Peyer's patch (tissue), 4 donors: ENCODE measurements at places on chromosomes 1 and 21. TPM values are rescaled to one million over a fixed set of nuclear protein-coding genes. Genes with fewer than 3 reads are reported as not detected.

- DNase-seq = no peak
- H3K27me3 ChIP-seq = no peaks in the 10 kb centered on the region
- no peak overlapping the region for H3K27ac ChIP-seq
- H3K4me1 ChIP-seq = no peaks in the 10 kb centered on the region
- no peaks in the 10 kb centered on the region for H3K36me3 ChIP-seq
Measured at GRCh38 chr1:54132495-54132894, 20.3 kb downstream of the CDCP2 start.

Gene PTBP2
- 20.3 TPM for total RNA-seq

DNA sequence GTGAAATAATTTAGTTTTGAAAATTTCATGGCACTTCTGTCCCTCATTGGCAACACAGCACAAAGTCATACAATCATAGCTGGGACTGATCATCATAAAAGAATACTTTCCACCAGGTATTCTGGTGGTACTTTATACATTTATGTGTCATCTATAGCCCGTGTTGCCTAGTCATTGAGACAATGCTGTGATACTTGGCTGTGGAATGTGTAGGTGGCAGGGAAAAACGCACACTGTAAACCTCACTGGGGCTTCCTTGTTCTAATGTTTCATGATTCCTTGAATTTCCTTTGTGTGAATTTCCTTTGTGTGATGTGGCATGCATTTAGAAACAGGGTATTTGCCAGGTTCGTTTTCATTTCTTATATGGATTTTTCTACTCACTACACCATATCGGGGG is 118.3 kb downstream of the FMN2 start:
- no peaks in the 10 kb centered on the region for H3K36me3 ChIP-seq
- H3K4me3 ChIP-seq = no peak overlapping the region
- no peak for DNase-seq
- H3K27me3 ChIP-seq = no peaks in the 10 kb centered on the region
- no peaks in the 10 kb centered on the region for H3K4me1 ChIP-seq
- no peak overlapping the region for H3K27ac ChIP-seq

GRCh38 chr1:151970626-151971025 is 23.0 kb downstream of the S100A10 start:
- H3K27ac ChIP-seq = no peak overlapping the region
- no peaks in the 10 kb centered on the region for H3K36me3 ChIP-seq
- H3K27me3 ChIP-seq = no peaks in the 10 kb centered on the region
- no peak for DNase-seq

DNA sequence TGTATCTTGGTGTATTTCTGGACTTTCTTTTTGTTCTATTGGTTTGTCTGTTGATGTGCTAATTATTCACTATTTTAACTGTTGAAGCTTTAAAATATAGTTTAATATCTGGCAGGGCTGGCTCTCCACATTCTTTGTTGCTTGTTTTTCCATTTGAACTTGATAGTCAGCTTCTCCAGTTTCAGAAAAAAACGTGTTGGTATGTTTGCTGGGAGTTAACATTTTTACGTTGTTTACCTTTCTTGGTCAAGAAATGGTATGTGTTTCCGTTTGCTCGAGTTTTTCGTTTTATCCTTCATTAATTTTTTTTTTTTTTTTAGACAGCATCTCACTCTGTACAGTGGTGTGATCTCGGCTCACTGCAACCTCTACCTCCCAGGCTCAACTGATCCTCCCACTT is 16.9 kb upstream of the ZBTB40 start:
- H3K4me1 ChIP-seq = no peaks in the 10 kb centered on the region
- H3K27me3 ChIP-seq = no peaks in the 10 kb centered on the region
- H3K4me3 ChIP-seq = no peak overlapping the region
- H3K36me3 ChIP-seq = no peaks in the 10 kb centered on the region
- no peak overlapping the region for H3K27ac ChIP-seq

DNA sequence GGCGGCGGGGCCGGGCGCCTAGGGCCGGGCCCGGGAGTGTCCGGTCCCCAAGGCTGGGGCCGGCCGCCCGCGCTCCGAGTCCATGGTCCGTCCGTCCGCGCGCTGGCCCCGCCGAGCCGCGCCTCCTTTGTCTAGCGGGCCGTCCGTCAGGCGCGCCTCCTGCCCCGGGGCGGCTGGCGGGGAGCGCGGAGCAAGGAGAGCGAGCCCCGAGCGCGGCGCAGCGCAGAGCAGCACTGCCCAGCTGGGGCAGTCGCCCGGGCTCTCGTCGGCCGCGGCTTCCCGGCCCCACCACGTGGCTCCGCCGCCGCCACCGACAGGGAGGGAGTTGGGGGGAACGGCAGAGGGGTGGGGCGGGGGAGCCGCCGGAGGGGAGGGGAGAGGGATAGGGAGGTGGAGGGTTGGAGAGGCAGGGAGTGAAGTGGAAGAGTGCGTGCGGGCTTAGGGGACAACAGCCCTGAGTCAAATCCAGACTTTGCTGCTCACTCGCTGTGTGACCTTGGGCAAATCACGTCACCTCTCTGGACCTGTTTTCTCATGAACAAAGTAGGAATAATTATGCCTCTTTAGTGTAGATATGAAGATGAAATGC is at the start of gene NKAIN1:
Gene NKAIN1, minus strand, starts transcription at position 235 of the 589 bp plus-strand sequence. CDS start 340 bp downstream, outside the sequence.
- no peak for DNase-seq
- H3K36me3 ChIP-seq = no peaks in the 10 kb centered on the region
- peaks cover 29% of the 10 kb centered on the region for H3K27me3 ChIP-seq
- peak within 1 kb of the TSS; percentile 44 for H3K4me3 ChIP-seq

DNA sequence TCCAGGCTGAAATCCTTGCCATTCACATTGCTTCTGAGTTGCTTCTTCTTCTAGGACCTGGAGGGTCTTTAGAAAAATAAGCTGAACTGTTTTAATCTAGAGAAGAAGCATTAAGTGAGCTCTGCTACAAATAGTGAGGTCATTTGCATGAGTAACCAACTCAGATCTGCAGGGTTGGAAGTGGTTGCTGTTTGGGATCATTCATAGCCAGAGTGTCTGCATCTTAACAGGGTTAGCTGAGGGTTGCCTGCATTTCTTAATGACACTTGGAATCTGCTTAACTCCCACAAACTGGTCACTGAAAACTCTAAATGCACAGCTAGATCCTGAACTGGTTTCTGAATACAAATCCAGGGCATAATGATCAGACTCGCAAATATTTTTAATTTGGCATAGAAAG is 9.9 kb downstream of the CNIH3 start:
- no peak overlapping the region for H3K4me3 ChIP-seq
- no peaks in the 10 kb centered on the region for H3K27me3 ChIP-seq
- no peak overlapping the region for H3K27ac ChIP-seq
- H3K36me3 ChIP-seq = no peaks in the 10 kb centered on the region
- H3K4me1 ChIP-seq = no peaks in the 10 kb centered on the region

- no peaks in the 10 kb centered on the region for H3K27me3 ChIP-seq
- peak overlapping the region; percentile 45 for H3K27ac ChIP-seq
- DNase-seq = peak; percentile 63
- no peak overlapping the region for H3K4me3 ChIP-seq
- peaks cover 16% of the 10 kb centered on the region for H3K4me1 ChIP-seq
- H3K36me3 ChIP-seq = no peaks in the 10 kb centered on the region
Measured at GRCh38 chr21:42463861-42464515, 32.0 kb downstream of the RSPH1 start.

Gene ACOT11
- total RNA-seq = 41.3 TPM

Gene ITLN1
- total RNA-seq = 14.4 TPM

DNA sequence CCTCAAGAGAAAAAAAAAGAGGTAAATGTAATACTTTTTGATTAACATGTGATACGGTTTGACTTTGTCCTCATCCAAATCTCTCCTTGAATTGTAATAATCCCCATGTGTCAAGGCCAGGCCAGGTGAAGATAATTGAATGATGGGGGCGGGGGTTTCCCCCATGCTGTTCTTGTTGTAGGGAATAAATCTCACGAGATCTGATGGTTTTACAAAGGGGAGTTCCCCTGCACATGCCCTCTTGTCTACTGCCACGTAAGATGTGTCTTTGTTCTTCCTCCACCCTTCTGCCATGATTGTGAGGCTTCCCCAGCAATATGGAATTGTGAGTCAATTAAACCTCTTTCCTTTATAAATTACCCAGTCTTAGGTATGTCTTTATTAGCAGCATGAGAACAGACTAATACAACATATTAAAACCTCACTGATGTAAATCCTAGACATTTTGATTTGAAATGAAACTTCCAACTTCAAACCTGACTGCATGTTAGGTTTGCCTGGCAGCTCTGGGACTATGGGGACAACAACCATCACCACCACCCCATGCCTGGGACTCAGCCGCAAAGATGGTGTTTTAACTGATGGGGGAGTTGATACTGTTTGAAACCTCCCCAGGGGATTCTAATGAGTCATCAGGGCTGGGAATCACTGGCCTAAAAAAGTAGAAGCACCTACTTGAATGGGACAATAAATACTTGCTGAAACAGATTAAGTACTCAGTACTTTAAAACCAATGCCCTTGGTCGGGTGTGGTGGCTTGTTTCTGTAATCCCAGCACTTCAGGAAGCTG is 32.8 kb upstream of the BACH1 start:
- no peaks in the 10 kb centered on the region for H3K4me1 ChIP-seq
- H3K27ac ChIP-seq = no peak overlapping the region
- no peak overlapping the region for H3K4me3 ChIP-seq
- no peaks in the 10 kb centered on the region for H3K27me3 ChIP-seq

DNA sequence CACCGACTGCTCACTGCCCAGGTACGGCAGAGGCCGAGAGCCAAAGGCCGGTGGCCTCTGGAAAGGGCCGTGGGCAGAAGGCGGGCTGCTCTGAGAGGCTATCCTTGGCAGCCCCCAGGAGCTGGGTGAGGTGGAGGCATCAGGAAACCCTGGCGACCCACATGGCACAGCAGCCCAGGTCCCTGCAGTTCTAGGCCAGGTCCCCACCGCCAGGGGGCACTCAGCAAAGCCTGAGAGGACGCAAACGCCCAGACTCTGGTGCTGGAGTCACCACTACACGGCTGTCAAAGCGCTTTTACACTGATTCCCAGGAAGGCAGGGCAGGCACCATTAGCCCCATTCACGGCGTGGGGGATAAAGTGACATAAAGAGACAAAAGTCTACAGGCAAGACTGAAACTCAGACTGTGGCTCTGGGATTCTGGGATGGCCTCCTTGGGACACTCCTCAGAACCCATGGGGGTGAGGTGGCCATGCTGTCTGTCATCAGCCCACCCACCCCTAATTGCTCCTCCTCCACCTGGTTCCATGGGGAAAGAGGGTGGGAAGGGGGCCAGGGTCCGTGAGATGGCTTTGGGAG is 4.9 kb downstream of the PLEKHG5 start:
- no peak overlapping the region for H3K4me3 ChIP-seq
- peaks cover 5% of the 10 kb centered on the region for H3K4me1 ChIP-seq
- no peak overlapping the region for H3K27ac ChIP-seq
- no peaks in the 10 kb centered on the region for H3K36me3 ChIP-seq

GRCh38 chr1:158952416-158952815 is 21.1 kb downstream of the PYHIN1 start:
- no peak overlapping the region for H3K4me3 ChIP-seq
- no peak overlapping the region for H3K27ac ChIP-seq
- H3K4me1 ChIP-seq = no peaks in the 10 kb centered on the region
- no peak for DNase-seq

GRCh38 chr1:27132624-27133023 is 22.3 kb downstream of the SLC9A1 start:
- no peak overlapping the region for H3K27ac ChIP-seq
- H3K27me3 ChIP-seq = no peaks in the 10 kb centered on the region
- peak; percentile 57 for DNase-seq
- peaks cover 4% of the 10 kb centered on the region for H3K4me1 ChIP-seq
- H3K36me3 ChIP-seq = no peaks in the 10 kb centered on the region

Gene MYCL
- 13.8 TPM for total RNA-seq

GRCh38 chr1:23251812-23252211 is 34.5 kb upstream of the HTR1D start:
- no peak overlapping the region for H3K4me3 ChIP-seq
- H3K27me3 ChIP-seq = no peaks in the 10 kb centered on the region
- DNase-seq = no peak
- no peak overlapping the region for H3K27ac ChIP-seq
- H3K4me1 ChIP-seq = no peaks in the 10 kb centered on the region

- H3K27ac ChIP-seq = no peak overlapping the region
- no peak for DNase-seq
- H3K4me1 ChIP-seq = no peaks in the 10 kb centered on the region
- H3K36me3 ChIP-seq = no peaks in the 10 kb centered on the region
- no peaks in the 10 kb centered on the region for H3K27me3 ChIP-seq
- H3K4me3 ChIP-seq = no peak overlapping the region
Measured at GRCh38 chr1:15035236-15035635, 118.3 kb upstream of the TMEM51 start.

Gene NENF
- 33.9 TPM for total RNA-seq

Gene WDTC1
- total RNA-seq = 32.4 TPM

DNA sequence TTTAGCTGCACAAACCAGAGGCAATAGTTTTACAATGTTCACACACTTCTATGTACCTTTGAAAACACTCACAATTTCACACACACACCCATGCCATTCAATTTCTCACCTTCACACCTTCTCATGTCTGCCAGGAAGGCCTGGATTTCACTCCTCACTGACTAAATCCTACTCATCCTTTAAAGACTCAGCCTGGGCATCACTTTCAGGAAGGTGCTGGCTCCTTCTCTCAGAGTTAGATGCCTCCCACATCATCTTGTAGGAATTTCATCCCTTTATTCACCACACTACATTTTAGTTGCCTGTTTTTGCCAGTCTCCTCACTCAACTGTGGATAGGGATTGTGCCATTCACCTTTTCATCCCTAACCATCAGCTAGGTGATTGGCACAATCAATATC is 2.3 kb downstream of the IL20 start:
- H3K27ac ChIP-seq = no peak overlapping the region
- no peaks in the 10 kb centered on the region for H3K36me3 ChIP-seq
- no peak for DNase-seq
- no peak overlapping the region for H3K4me3 ChIP-seq
- H3K4me1 ChIP-seq = no peaks in the 10 kb centered on the region

Gene BEND5
- total RNA-seq = not detected

Gene TNFSF4
- total RNA-seq = 2.5 TPM

Gene AUNIP
- 1.6 TPM for total RNA-seq

Gene HAPLN2
- 2.2 TPM for total RNA-seq

- H3K27me3 ChIP-seq = no peaks in the 10 kb centered on the region
- H3K4me3 ChIP-seq = no peak overlapping the region
- no peak for DNase-seq
- H3K36me3 ChIP-seq = no peaks in the 10 kb centered on the region
Measured at GRCh38 chr1:15703562-15703961, 19.4 kb downstream of the PLEKHM2 start.

GRCh38 chr1:83097715-83098114 is 901.2 kb downstream of the TTLL7 start:
- DNase-seq = no peak
- no peak overlapping the region for H3K27ac ChIP-seq
- H3K36me3 ChIP-seq = no peaks in the 10 kb centered on the region
- H3K4me1 ChIP-seq = no peaks in the 10 kb centered on the region
- H3K27me3 ChIP-seq = no peaks in the 10 kb centered on the region

- no peak overlapping the region for H3K4me3 ChIP-seq
- no peaks in the 10 kb centered on the region for H3K27me3 ChIP-seq
- H3K4me1 ChIP-seq = no peaks in the 10 kb centered on the region
- H3K36me3 ChIP-seq = no peaks in the 10 kb centered on the region
Measured at GRCh38 chr1:74689621-74690363, 16.2 kb upstream of the ERICH3 start.

Gene CCDC28B
- total RNA-seq = not detected

Gene LAMC1
- total RNA-seq = 291 TPM
